SW 1271 (cell line): ENCODE measurements at places on chromosomes 2 and 18.

GRCh38 chr2:189305291-189305943, 125.9 kb upstream of the COL5A2 start:
- no peak for DNase-seq

GRCh38 chr2:6290217-6291015, 575.3 kb downstream of the CMPK2 start:
- DNase-seq, result no peak

- no peak for DNase-seq
Observed at GRCh38 chr18:2979871-2980790, 32.8 kb downstream of the LPIN2 start.

- no peak for DNase-seq
Observed at GRCh38 chr2:105895990-105896764, 151.5 kb downstream of the NCK2 start.

DNA sequence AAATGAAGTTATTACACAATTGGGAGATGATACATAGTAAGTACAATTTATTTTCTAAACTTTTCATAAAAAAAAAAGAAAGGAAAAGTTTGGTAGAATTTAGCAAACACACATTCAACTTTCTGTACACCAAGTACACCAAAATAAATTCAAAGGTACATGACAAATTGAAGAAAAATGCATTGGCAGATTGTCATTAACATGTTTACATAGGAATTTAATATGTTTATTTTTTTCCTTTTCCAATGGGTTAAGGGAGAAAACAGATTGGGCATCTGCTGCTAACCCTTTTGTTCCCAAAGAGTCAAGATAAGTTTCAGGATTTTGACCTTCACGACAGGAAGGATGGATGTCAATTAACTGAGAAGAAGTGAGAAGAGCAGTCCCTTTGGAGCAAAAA, 620.4 kb downstream of the XIRP2 start:
- DNase-seq, result no peak
